ENCODE measurements at places on chromosomes 5 and 9.

- no peak for DNase-seq
These were observed 9.6 kb downstream of the TRIP13 start for GRCh38 chr5:902129-902916.

DNA sequence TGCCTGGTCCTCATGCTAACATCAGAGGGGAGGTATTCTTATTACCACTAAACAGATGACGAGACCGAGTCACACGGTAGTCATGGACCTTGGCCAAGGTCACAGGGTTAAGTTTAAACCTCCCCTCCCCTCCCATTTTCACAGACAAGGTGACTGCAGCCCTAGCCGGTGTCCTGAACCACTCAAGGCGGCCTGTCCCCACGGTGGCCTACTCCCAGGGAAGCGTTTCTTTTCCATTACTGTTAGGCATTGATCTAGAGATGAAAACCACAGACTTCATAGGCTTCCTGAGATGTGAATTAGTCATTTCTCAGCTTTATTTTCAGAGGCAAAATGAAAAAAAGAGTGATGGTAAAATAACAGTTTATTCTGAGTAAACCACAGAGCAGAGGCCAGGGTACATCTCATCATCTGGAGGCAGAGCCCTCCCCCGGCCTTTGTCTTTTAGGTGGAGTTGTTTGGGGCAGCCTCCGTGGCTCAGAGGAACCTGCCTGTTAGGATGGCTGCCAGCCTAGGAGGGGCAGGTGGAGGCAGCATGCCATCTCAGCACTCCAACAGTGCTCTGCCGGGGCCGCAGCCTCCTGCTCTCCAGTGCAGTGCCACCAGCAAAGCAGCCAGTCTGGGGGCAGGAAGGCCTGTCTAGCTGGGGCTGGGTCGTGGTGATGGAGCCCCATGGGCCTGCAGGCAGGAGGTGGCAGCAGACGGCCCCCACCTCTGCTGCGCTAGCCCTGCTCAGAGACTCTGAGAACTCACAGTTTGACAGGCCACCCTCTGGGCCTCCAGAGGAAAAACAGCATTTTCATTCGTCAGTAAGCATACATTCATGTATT is 71.2 kb downstream of the RAPGEF1 start:
- peak; percentile 85 for DNase-seq

GRCh38 chr9:6215562-6215961 is at the start of gene IL33:
Gene IL33 (plus strand): TSS chr9:6215807. CDS start chr9:6241695, 25,888 bp downstream.
- DNase-seq: no peak

DNA sequence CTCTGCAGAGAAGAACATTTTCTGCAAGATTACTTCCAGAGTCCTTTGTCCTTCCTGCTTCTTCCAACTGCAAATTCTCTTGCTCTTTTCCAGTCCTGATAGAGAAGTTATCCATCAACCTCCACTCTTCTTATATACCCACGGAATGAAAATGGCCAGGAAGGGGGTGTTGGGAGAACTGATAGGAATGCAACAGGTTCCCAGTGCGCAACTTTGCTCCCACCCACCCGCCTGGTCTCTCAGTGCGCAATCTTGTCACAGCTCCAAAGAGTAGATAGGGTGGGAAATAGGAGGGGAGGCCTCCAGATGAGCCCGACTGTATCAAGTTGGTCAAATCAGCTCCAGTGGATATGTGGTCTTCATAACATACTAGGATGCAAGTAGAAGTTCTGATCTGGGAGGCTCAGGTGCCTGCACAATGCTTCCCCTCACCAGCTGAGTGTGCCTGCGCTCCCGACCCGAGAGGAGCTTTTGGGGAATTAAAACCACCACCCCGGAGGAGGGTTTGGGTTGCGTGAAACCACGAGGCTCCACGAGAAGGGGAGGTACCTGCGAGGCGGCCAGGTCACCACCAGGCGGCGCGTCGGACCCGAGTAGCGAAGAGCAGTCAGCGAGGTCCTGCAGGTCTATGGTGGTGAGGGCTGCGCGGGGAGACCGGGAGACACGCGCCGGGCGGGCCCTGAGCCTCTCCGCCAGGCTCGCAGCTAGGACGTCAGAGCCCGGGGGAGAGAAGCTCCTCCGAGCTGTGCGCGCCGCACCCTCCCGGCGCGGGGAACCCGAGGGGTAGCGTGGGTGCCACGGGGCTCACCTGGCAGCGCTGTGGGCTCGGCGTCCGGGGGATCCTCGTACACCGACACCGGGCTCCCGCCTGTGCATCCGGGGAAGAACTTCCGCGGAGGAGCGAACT is 835 bp downstream of the MCIDAS start:
- DNase-seq: peak; percentile 24

GRCh38 chr5:147509710-147510651 is at the start of gene DPYSL3:
Gene DPYSL3 (minus strand): TSS chr5:147510068. CDS start chr5:147509858, 210 bp downstream.
- DNase-seq: peak; percentile 90

DNA sequence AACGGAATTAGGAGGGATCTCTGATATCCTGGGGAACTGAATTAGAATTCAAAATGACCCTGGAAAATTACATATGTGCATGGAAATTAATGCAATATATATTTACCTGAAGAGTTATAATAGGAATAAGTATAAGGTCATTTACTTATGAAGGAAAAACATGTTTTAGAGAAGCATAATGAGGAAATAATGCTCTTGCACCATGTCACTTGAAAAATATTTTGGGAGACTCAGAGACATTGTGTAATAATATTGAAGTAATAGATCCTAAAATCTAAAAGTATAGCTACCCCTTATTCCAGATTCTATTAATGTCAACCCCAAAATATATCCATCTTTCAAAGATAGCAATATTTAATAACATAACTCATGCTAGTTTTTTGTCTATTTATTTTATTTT is 28.4 kb downstream of the SPZ1 start:
- DNase-seq: no peak

DNA sequence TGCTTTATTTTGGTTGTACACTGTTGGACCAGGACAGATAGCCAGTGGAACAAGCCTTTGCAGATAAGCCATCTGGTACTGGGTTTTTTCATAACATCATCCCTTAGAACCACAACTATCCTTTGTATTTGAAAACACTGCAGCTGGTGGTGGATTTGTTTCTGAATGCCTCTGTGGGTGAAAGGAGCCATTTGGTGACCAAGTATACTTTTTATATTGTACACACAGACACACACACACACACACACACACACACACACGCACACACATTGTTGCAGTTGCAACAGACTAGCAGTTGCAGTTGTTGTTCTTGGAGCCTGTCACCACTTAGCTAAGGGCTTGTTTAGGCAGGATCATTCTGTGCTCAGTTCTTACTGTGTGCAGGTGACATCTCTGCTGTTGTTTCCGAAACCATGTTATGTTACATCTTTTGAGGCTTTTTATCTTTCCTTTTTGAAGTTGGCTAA is 22.9 kb upstream of the CAVIN4 start:
- DNase-seq: no peak

- no peak for DNase-seq
These were observed 852.7 kb upstream of the DMAC1 start for GRCh38 chr9:8652255-8652654.

- DNase-seq: no peak
These were observed 177.8 kb upstream of the STK32A start for GRCh38 chr5:147057051-147057450.

DNA sequence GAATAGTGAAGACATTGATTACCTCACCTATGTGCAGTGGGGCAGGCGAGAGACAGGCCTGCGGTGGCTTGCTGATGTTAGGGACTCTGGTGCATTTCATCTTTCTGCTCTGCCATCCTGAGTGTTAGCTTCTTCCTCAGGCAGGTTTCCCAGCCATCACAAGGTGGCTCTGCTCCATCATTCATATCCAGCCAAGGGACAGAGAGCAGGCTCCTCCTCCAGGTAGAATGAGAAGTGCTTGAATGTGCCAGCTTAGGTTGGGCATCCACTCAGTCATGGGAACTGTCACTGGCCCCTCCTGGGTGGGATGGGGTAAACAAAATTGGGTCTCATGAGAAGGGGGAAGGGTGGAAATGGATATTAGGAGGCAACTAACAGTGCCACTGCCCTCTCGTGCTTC is 24.8 kb downstream of the GPR107 start:
- DNase-seq: no peak
